CD4-positive, CD25-positive, alpha-beta regulatory T cell (primary cell): ENCODE measurements at places on chromosomes 3 and 15. TPM values are rescaled to one million over a fixed set of nuclear protein-coding genes. Genes with fewer than 3 reads are reported as not detected.
A peak's percentile ranks its signal among the peaks of the same experiment; 100 is the strongest.

RTP4 gene
- polyA plus RNA-seq = 17.8 TPM

PLA2G4D gene
- not detected for polyA plus RNA-seq

ADAMTS7 gene
- polyA plus RNA-seq = not detected

SYNPR gene
- polyA plus RNA-seq = not detected

SLC28A1 gene
- not detected for polyA plus RNA-seq

ZDHHC19 gene
- not detected for polyA plus RNA-seq

CA12 gene
- polyA plus RNA-seq = not detected

DNA sequence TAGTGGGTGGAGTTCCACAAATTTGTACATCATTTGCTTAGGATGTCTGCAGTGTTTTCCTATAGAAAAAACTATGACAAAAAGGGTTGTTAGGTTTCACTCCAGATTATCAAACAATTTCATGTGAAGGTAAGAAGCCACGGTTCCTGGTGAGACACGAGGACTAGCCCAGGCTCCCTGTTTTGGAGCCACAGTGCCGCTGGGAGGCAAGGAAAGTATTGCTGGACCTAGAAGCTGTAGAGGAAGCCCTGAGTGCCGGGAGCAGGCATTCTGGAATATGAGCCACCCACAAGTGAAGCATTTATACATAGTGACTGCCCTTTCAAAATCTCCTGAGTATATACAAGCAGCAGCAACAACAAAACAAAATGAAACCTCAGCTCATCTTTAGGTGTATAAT lies 142.0 kb downstream of the GABRB3 start:
- no peaks in the 10 kb centered on the region for H3K4me1 ChIP-seq
- no peaks in the 10 kb centered on the region for H3K36me3 ChIP-seq
- no peak for DNase-seq
- no peak overlapping the region for H3K27ac ChIP-seq

DNA sequence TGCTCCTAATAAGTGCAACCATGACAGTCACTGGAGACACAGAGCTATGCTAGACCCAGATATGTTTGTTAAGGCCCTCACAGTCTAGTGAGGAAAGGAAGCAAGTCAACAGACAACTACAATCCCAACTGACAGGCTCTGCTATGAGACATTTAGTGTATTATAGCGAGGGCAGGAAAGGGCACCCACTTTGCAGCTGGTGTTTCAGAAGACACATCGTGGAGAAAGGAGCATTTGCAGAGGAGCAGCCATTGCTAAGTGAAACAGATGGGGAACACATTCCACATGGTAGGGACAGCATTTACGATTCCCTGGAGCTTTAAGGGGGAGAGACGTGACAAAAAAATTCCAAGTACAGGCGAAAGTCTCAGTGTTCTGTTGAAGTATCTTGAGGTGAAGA lies 685.6 kb downstream of the AGBL1 start:
- H3K4me3 ChIP-seq = no peak overlapping the region
- DNase-seq = no peak
- no peaks in the 10 kb centered on the region for H3K27me3 ChIP-seq
- no peaks in the 10 kb centered on the region for H3K36me3 ChIP-seq
- H3K4me1 ChIP-seq = no peaks in the 10 kb centered on the region

- no peak for DNase-seq
- H3K27me3 ChIP-seq = no peaks in the 10 kb centered on the region
- H3K4me3 ChIP-seq = peak overlapping the region; percentile 55
These were observed 72.9 kb downstream of the RBMS3 start for GRCh38 chr3:29353807-29354206.

- no peaks in the 10 kb centered on the region for H3K27me3 ChIP-seq
- H3K27ac ChIP-seq = no peak overlapping the region
- H3K4me3 ChIP-seq = no peak overlapping the region
- no peaks in the 10 kb centered on the region for H3K4me1 ChIP-seq
- DNase-seq = no peak
These were observed 10.2 kb downstream of the H1-8 start for GRCh38 chr3:129553171-129553570.

- H3K4me1 ChIP-seq = peaks cover 21% of the 10 kb centered on the region
- DNase-seq = no peak
- H3K4me3 ChIP-seq = no peak overlapping the region
These were observed 2.0 kb upstream of the CAPN7 start for GRCh38 chr3:15204005-15204404.

- no peak for DNase-seq
- no peaks in the 10 kb centered on the region for H3K4me1 ChIP-seq
- H3K27me3 ChIP-seq = peaks cover 3% of the 10 kb centered on the region
- no peak overlapping the region for H3K4me3 ChIP-seq
- H3K27ac ChIP-seq = no peak overlapping the region
These were observed 84.9 kb downstream of the THBS1 start for GRCh38 chr15:39665629-39666250.

GRCh38 chr15:62020576-62021160 lies 39.6 kb downstream of the VPS13C start:
- H3K4me3 ChIP-seq = no peak overlapping the region
- H3K36me3 ChIP-seq = peaks cover 37% of the 10 kb centered on the region
- H3K27ac ChIP-seq = no peak overlapping the region
- no peaks in the 10 kb centered on the region for H3K4me1 ChIP-seq
- DNase-seq = no peak
- no peaks in the 10 kb centered on the region for H3K27me3 ChIP-seq

- no peak overlapping the region for H3K27ac ChIP-seq
- no peaks in the 10 kb centered on the region for H3K4me1 ChIP-seq
- no peaks in the 10 kb centered on the region for H3K36me3 ChIP-seq
- H3K4me3 ChIP-seq = no peak overlapping the region
- DNase-seq = no peak
- peaks cover 2% of the 10 kb centered on the region for H3K27me3 ChIP-seq
These were observed 223.0 kb downstream of the TBL1XR1 start for GRCh38 chr3:176974279-176974678.

DNA sequence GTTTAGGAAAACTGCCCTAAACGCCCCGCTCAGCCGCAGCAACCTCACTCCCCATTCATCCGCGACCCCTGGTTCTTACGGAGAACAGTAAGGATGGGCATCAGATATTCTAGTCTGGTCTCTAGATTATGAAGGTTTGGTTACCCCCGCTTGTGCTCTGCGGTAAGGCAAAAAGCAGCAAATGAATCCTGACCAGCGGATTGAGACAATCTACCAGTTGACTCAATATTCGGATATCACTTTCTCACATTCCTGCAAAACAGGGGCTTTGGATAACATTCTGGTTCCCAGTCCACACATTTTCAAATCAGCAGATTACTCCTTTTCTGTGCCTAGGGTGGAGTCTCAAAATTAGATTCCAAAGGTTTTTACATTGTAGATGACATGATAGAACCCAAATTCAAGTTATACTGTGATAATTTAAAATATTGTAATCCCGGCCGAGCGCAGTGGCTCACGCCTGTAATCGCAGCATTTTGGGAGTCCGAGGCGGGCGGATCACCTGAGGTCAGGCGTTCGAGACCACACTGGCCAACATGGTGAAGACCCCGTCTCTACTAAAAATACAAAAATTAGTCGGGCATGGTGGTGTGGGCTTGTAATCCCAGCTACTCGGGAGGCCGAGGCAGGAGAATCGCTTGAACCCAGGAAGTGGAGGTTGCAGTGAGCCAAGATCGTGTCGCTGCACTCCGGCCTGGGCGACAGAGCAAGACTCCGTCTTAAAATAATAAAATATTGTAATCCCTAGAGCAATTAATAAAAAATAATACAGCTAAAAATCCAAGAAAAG lies 1.1 kb upstream of the CYFIP1 start:
- peak overlapping the region; percentile 3 for H3K4me3 ChIP-seq
- H3K36me3 ChIP-seq = no peaks in the 10 kb centered on the region
- no peak overlapping the region for H3K27ac ChIP-seq
- peaks cover 18% of the 10 kb centered on the region for H3K4me1 ChIP-seq
- H3K27me3 ChIP-seq = peaks cover 3% of the 10 kb centered on the region

DNA sequence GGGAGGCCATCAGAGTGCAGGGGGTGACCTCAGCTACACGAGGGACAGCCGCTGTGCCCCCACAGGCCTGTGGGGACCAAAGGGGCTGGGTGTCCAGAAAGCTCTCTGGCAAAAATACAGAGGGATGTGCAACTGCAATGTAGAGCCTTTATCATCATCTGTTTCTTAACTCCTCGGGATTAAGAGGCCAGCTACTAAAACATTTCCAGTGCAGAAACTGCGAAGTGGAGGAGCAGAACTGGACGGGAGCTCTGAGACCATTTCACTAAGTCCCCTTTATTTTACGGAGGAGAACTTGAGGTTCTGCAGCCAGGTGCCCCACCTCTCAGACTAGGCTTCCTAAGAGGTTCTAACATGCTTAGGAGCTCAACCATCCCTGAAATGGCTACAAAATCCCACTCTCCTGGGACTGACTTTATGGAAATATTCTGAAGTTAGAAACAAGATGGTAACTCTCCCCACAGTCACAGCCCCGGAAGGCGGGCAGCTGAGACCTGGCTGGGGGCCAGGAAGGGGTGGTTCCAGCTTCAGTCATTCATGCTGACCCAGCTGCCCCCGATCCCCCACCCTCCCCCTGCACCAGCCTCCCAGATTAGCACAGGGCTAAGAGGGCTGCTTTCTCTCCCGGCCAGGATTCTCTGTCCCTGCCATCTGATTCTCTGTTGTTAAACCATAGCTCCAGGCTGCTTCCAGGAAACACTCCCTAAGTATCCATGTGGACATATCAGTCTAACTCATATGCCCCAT lies 40.3 kb downstream of the UMPS start:
- H3K27ac ChIP-seq = no peak overlapping the region
- no peaks in the 10 kb centered on the region for H3K27me3 ChIP-seq
- DNase-seq = no peak
- no peaks in the 10 kb centered on the region for H3K4me1 ChIP-seq
- H3K36me3 ChIP-seq = no peaks in the 10 kb centered on the region

- no peak within 1 kb of the TSS for H3K27ac ChIP-seq
- no peaks in the 10 kb centered on the region for H3K36me3 ChIP-seq
- H3K27me3 ChIP-seq = no peaks in the 10 kb centered on the region
- no peak within 1 kb of the TSS for H3K4me3 ChIP-seq
- no peak for DNase-seq
These were observed at the start of gene LSAMP for GRCh38 chr3:116445311-116445841. Gene LSAMP (minus strand): TSS chr3:116445487.

DNA sequence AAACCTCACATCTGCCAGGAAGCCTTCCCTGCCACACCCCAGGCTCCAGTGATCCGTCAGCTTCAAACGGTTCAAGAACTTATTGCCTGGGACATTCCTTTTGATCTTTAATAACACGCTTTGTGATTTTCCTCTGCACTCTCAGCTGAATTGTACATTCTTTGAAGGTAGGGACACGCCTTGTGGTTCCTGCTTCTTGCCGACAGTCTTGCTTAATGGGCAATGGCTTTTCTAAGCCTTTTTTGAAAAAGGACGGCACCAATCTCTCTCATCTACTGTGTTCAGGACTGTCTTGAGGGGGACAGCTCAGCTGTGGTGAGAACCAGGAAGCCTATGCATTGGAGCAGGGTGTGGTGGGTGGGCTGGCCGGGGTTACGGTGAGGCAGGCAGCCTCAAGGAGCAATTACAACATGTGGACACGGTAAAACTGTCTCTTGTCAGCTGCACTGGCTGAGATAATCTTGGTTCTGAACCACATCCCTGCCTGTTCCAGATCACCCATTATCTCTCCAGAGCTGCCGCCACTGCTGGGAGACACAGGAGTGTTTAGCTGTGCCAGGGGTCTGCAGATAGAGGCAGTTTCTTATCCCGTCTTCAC lies 46.0 kb upstream of the GLCE start:
- no peak overlapping the region for H3K4me3 ChIP-seq
- H3K4me1 ChIP-seq = no peaks in the 10 kb centered on the region
- no peaks in the 10 kb centered on the region for H3K36me3 ChIP-seq
- no peak overlapping the region for H3K27ac ChIP-seq

DNA sequence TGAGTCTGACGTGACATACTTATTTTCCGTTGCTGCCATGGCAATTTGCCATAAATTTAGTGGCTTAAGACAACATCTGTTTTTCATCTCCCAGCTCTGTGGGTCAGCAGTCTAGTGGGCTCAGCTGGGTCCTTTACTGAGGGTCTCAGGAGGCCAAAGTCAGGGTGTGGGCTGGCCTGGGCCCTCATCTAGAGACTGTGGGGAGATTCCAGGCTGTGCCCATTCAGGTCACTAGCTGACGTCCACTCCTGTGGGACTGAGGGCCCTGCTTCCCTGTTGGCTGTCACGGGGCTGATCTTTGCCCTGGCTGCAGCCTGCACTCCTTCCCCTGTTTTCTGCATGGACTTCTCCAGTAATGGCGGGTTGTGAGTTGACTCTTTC lies 19.1 kb downstream of the FGD5 start:
- no peak overlapping the region for H3K27ac ChIP-seq
- H3K27me3 ChIP-seq = peaks cover 3% of the 10 kb centered on the region
- H3K4me3 ChIP-seq = no peak overlapping the region
- no peaks in the 10 kb centered on the region for H3K36me3 ChIP-seq

- DNase-seq = no peak
- no peaks in the 10 kb centered on the region for H3K36me3 ChIP-seq
- H3K27me3 ChIP-seq = peaks cover 7% of the 10 kb centered on the region
- no peak overlapping the region for H3K4me3 ChIP-seq
- H3K4me1 ChIP-seq = no peaks in the 10 kb centered on the region
- H3K27ac ChIP-seq = no peak overlapping the region
These were observed 29.2 kb upstream of the UMPS start for GRCh38 chr3:124700880-124701684.
